AG04450 (cell line): ENCODE measurements at places on chromosomes 5 and 9.
A peak's percentile ranks its signal among the peaks of the same experiment; 100 is the strongest.

DNA sequence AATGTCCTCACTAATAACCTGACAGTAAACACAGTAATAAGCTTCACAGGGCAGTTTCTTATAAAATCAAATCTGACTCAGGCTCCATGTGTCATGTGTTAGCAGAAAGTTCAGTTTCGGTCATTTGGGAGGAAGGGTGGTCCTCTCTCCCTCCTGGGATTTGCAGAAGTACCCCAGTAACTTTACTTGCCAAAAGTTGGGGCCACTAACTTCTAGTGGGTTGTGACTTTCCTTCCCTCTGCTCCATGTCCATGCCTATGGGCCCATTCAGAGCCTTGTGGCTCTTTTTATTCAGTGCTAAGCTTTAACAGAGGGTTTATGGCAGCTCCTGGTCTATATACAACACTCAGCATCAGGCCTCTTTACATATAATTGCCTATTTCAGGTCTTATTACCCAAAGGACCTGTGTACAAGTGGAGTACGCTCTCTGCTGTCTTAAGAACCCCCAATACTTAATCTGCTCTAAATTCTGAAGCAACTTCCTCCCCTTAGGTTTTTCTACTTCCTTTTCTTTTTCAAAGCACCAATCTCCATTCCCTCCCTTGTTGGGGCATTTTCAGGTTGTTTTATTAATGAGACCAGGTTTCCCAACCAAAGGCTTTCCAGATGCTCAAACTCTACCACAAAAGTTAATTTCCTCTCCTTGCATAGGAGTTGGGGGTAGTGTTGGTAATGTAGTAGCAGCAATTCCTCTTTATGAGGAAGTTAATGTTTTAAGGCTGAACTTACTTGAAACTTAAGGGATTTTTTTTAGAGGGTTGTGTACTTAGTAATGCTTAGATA lies 107.7 kb downstream of the CCDC192 start:
- no peak for DNase-seq

DNA sequence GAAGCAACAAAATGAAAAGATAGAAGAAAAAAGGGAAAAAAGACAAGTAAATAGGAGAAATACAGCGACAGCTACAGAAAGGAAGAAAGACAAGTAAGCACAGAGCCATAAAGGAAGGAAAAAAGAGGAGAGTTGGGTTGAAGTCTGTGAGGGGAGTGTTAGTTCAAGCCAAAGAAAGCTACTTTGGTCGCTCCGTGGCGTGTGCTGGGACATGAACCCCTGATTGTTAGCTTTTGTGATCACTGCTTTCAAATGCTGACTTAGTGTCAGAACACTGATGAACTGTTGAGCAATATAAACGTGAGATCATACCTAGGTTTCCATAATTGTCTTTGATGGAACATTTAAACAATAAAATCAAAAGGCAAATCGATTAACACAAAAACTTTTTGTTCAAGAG lies 370.1 kb downstream of the TMEM161B start:
- DNase-seq = no peak

GRCh38 chr9:137493364-137494103 lies 34.4 kb upstream of the NSMF start:
- DNase-seq = no peak

GRCh38 chr5:92562065-92562464 lies 1019.0 kb downstream of the NR2F1-AS1 start:
- DNase-seq = no peak

DNA sequence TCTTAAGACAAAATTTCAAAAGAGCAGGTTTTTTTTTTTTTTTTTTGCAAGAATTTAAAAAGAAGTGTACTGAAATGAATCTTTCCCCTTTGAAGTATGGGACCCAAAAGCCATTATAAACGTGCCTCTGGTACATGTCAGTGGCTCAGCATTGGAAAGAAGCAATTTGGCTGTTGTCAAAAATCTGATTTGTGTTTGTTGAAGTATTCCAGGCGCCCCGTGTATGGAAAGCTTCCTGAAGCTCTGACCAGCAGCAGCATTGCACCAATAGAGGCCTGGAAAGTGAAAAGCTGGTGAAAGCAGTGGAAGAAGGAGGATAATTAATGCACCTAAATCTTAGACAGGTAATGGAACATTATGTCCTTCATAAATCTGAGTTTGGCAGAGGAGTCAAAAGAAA lies 215.0 kb downstream of the PARP8 start:
- no peak for DNase-seq

- DNase-seq = peak; percentile 66
Measured at GRCh38 chr5:125412561-125413495, 666.4 kb upstream of the ZNF608 start.
